Fibroblast of skin of scalp (primary cell): ENCODE measurements at places on chromosomes 7 and 10.

GRCh38 chr7:96663457-96663856 lies 46.2 kb downstream of the SEM1 start:
- no peak for DNase-seq

DNA sequence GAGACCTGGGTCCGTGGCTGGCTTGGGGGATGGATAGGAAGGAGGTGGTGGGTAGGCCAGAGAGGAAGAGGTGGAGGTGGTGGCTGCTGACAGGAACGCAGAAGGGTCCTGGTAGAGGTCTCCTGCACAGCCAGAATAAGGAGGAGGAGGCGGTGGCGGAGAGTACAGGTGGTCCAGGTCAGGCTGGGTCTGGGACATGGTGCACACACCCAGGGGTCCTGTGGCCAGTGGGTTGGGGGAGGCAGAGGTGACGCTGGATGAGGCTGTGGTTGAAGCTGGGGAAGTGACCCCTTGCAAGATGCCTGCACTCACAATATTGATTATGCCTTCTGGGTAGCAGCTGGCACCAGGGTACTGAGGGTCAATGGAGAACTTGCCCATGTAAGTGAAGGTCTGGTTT lies 2.2 kb downstream of the EGR2 start:
- DNase-seq = no peak

GRCh38 chr7:129684777-129685176 lies 73.3 kb downstream of the NRF1 start:
- no peak for DNase-seq

GRCh38 chr10:46514899-46515298 lies 41.6 kb downstream of the GPRIN2 start:
- DNase-seq = no peak

- DNase-seq = no peak
These were observed 45.3 kb upstream of the BAMBI start for GRCh38 chr10:28631896-28632583.

DNA sequence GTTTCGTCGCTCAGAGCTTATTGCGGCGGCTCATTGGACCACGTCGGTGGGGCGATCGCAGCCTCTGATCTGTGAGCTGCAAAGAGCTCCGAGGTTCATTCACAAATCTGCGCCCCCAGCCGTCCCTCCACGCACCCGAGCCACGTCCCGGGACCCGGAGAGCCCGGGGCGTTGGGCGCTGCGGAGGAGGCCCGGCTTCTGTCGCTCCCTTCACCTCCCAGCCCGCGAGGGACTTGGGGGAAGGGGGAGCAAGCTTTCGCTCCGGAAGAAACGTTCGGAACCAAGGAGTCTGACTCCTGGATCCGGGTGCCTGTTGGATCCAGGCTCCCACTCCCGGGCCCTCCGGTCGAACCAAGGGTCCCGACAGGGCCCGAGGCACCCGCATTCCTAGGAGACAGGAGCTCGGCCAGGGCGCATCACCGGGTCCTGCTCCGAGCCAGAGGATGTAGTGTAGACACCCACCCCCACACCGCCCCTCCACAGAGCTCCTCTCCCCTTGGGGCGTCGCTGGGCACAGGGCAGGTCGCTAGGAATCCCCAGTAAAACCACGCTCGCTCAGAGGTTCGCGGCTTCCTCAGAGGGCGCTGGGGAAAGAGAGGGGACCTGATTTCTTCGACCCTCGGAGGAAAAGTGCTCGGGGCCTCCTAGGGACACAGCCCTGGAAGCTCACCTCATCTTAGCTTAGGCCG lies 7.9 kb upstream of the EN2 start:
- DNase-seq = no peak

- peak; percentile 67 for DNase-seq
These were observed 17.0 kb upstream of the ECHDC3 start for GRCh38 chr10:11724938-11725776.

DNA sequence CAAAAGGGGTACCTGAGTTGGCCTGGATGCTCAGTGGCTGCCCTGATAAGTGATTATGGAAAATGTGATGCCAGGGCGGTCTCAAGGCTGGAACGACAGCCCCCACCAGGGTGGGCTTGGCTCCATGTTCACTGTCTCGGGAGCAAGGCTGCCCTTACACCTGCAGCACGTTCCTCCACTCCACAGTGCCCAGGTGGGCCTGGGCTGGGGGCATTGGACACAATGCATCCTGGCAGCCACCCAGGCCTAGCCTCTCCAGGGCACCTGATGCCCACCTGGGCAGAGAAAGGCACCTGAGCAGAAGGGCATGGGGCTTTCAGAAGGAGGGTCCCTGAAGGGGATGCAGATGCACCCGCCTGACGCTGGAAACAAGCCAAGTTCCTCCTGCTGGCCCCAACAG lies 548.3 kb downstream of the DNAJB6 start:
- DNase-seq = no peak

GRCh38 chr10:1257274-1257673 lies 201.1 kb downstream of the WDR37 start:
- DNase-seq = no peak

DNA sequence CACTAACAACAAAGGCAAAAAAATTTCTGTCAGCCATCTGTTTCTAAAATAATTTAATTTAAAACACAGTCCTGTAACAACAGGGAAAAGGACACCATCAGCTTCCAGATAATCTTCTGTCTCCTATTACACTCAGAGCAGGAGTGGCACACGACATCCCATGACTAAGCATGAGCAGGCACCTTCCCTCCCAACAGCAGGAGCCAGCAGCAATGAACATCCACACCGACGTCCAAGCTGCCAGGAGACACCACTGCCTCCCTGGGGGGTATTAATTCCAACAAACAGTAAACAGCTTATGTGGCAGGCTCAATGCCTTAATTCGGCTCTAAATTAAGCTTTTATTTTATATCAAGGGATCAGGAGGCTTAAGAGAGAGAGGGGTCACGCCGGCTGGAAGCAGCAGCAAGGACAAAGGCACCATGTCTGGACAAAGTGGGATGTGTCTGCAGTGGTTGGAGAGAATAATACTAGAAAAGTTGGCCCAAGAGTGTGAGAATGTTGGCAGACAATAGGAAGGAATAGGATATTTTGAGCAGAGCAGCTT lies 45.7 kb downstream of the KIAA1549 start:
- peak; percentile 73 for DNase-seq
